ENCODE measurements at places on chromosomes 1 and 21.

DNA sequence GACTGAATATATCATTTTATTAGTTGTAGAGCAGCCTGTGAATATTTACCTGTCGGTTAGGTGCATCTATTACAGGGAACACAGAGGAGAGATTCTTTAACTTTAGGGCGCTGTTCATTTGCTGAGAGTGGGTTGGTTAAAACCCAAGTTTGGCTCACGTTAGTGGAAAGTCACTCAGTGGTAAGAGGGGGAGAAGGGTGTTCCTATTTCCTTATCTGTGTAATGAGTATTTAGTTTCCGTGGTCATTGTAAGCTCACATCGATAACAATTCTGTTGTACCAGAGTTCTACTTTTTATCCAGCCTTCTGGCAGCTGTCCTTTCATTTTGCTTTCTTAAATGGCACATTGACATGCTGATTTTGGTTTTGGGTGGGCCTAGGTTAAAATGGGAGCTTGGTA lies 773.2 kb upstream of the ADAMTS5 start:
- DNase-seq, result no peak

- DNase-seq, result no peak
Observed at GRCh38 chr1:199685369-199685768, 342.1 kb upstream of the NR5A2 start.

DNA sequence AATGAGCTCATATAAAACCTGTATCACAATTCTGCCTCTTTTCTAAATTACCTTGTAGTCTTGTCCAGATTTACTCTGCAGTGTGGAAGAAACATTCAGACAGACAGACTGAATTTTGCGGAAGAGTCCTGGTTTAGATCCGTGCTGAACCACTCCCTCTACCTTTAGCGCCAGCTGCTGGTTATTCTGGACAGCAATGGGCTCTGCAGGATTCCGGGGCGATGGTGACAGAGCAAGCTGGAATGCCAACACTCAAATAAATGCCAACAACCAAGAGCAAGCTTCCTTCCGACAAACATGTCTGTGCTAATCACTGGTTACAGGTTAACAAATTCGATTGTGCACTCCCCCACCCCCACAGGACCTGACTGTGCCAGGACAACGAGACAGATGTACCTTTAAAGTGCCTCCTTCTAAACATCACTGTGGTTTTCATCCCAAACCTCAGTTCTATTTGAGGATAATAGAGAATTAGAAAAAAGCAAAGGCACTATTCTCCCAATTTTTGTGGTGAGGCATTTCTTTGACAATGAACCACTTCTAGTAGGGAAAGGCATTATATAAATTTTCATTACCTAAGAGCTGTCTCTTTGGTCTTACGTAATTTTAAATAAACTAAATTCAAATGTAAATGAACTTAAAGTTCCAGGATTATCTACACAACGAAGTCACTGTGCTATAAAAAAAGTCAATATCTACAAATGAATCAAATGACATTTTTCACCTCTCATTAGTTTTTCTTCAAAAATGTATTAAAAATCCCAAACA lies 90.4 kb downstream of the INTS7 start:
- DNase-seq, result no peak

DNA sequence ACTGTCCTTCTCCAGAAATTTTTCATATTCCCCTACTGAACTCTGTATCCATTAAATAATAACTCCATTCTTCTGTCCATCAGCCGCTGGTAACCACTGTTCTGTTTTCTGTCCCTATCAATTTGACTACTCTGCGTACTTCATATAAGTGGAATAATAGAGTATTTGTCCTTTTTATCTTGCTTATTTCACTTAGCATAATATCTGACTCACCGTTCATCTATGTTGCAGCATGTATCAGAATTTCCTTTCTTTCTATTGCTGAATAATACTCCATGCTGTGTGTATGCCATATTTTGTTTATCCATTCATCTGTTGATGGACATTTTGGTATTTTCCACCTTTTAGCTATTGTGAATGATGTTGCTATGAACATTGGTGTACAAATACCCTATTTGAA lies 71.9 kb downstream of the CEP350 start:
- DNase-seq, result no peak

GRCh38 chr1:245520611-245521010 lies 365.8 kb downstream of the KIF26B start:
- DNase-seq, result no peak

- no peak for DNase-seq
Observed at GRCh38 chr1:90534663-90535295, 182.3 kb downstream of the BARHL2 start.

DNA sequence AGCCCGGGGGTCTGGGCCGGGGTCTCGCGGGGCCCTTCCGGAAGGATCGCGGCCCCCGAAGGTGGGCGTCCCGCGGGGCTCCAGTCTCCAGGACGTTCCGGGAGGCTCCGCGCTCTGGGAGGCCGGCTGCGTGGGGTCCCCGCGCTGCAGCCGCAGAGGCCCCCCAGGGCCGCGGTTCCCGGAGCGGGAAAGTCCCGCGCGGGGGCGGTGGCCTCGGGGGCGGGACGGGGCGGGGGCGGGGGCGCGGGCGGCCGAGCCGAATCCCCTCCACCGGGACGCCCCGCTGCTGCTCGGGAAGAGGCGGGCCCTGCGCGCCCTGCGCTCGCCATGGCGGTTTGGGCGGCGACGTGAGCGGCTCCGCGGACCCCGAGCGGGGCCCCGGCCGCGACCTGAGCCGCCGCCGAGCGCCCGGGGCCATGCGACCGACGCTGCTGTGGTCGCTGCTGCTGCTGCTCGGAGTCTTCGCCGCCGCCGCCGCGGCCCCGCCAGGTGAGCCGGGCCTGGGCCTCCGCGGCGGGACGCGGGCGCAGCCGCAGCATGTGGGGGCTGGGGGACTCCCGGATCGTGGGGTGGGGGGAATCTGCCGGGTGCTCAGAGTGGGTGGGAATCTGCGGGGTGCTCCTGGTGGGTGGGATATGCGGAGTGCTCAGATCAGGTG lies at the start of gene IFNGR2:
TSS of gene IFNGR2 (plus strand) at position 286 of the 658 bp plus-strand sequence. CDS start at position 417, 131 bp downstream.
- peak; percentile 50 for DNase-seq

- DNase-seq, result no peak
Observed at GRCh38 chr1:116929961-116930592, 20.4 kb downstream of the PTGFRN start.

GRCh38 chr1:201468501-201468843 lies 516 bp downstream of the PHLDA3 start:
- DNase-seq, result no peak

GRCh38 chr1:234605983-234606783 lies 3.8 kb downstream of the IRF2BP2 start:
- DNase-seq, result peak; percentile 49

DNA sequence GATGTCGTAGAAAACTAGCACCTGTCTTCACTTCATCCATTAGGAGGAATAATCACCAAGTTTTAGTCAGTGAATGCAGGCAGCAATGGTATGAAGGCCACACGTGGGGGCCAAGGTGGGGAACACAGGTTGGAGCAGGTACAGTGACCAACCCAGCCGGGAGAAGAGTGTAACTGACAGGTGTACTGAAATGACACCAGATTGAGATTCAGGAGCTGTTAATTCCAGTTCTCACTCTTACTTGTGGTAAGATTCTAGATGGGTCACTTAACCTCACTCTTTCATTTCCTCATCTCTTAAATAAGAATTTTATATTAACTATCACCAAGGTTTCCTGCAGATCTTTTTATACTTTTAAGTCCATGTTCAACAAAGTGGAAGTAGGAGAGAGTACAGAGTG lies 206.2 kb upstream of the PTBP2 start:
- DNase-seq, result no peak

DNA sequence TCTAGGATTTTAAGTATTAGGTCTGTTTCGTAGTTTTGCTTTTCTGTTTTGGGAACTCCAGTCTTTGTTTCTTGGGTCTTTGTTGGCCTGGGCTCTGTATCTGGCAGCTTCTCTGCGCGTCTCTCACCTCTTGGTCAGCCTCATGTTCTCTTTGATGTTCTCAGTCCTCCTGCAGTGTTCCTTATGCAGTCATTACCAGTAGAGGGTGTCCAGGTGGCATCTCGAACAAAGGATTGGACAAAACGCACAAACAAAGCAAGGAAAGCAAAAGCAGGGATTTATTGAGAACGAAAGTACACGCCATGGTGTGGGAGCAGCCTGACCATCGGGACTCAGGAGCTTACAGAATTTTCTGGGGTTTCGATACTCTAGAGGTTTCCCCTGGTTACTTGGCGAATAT lies 133.7 kb upstream of the COL6A1 start:
- no peak for DNase-seq

- DNase-seq, result no peak
Observed at GRCh38 chr1:239922778-239923522, 168.7 kb upstream of the FMN2 start.

DNA sequence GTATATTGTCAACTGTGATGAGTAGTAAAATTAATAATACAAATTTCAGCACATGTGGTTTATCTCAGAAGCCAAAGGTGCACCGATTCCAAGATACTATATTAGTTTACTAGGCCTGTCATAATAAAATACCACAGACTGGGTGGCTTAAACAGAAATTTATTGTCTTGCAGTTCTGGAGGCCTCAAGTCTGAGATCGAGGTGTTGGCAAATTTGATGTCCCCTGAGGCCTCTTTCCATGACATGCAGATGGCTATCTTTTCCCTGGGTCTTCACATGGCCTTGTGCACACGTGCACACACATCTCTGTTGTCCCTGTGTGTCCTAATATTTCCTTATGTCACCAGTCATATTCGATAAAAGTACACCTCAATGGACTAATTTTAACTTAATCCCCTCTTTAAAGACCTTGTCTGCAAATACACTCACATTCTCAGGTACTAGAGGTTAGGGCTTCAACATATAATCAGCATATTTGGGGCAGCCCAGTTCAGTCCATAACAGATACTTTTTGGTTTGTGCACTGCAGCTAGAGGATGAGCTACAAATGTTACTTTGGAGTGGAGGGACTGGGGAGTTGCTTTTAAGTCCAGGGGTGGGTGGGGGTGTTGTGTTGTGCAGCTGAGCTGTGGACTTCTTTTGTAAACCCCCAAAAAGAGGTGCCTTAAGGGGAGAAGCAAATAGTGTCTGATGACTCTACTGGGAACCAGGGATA lies 21.4 kb downstream of the TSNAX start:
- DNase-seq, result no peak

GRCh38 chr1:18736958-18737357 lies 106.3 kb downstream of the PAX7 start:
- DNase-seq, result no peak

Measured in activated naive CD4-positive, alpha-beta T cell treated with anti-CD3 and anti-CD28 coated beads, Interleukin-2, amount 50 U/mL, for 16 hours (primary cell).